ENCODE measurements at places on chromosomes 5 and 9.

DNA sequence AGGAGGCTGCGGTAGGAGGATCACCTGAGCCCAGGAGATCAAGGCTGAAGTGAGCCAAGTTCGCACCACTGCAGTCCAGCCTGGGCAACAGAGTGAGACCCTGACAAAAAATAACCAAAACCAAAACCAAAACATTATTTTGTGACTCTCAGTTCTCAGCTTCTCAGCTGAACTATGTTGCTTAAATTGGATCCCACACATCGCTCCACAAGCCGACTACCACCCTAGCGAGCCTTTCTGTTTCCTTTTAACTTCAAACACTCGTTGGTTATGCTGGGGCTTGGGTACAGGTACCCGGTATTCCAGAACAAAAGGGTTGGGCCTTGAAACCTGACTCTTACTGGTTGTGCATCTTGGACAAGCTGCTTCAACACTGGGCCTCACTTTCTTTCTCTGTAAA, 3.8 kb upstream of the PTGS1 start:
- H3K27me3 ChIP-seq = no peaks in the 10 kb centered on the region
- DNase-seq = no peak
- no peak overlapping the region for H3K4me3 ChIP-seq
- no peaks in the 10 kb centered on the region for H3K36me3 ChIP-seq

GRCh38 chr5:59337240-59337639, 556.3 kb downstream of the PDE4D start:
- H3K27me3 ChIP-seq = no peaks in the 10 kb centered on the region
- H3K4me1 ChIP-seq = no peaks in the 10 kb centered on the region
- H3K27ac ChIP-seq = no peak overlapping the region
- H3K4me3 ChIP-seq = no peak overlapping the region
- H3K36me3 ChIP-seq = no peaks in the 10 kb centered on the region
- no peak for DNase-seq

GRCh38 chr5:111931655-111932054, 174.7 kb upstream of the NREP start:
- H3K4me3 ChIP-seq = no peak overlapping the region
- no peak for DNase-seq
- peaks cover 8% of the 10 kb centered on the region for H3K4me1 ChIP-seq

GRCh38 chr9:98010445-98010844, 27.3 kb downstream of the ANP32B start:
- DNase-seq = no peak
- H3K27ac ChIP-seq = peak overlapping the region; percentile 71
- peaks cover 90% of the 10 kb centered on the region for H3K36me3 ChIP-seq
- H3K27me3 ChIP-seq = no peaks in the 10 kb centered on the region
- H3K4me1 ChIP-seq = peaks cover 15% of the 10 kb centered on the region

- H3K27ac ChIP-seq = peak overlapping the region; percentile 82
- no peak for DNase-seq
- peaks cover 40% of the 10 kb centered on the region for H3K4me1 ChIP-seq
- no peaks in the 10 kb centered on the region for H3K36me3 ChIP-seq
- H3K4me3 ChIP-seq = no peak overlapping the region
- no peaks in the 10 kb centered on the region for H3K27me3 ChIP-seq
These were observed 7.0 kb downstream of the PDE6A start for GRCh38 chr5:149937610-149938009.

GRCh38 chr9:122377241-122378164, 6.7 kb downstream of the PTGS1 start:
- no peaks in the 10 kb centered on the region for H3K27me3 ChIP-seq
- DNase-seq = no peak
- no peaks in the 10 kb centered on the region for H3K36me3 ChIP-seq
- peaks cover 6% of the 10 kb centered on the region for H3K4me1 ChIP-seq
- no peak overlapping the region for H3K4me3 ChIP-seq
- no peak overlapping the region for H3K27ac ChIP-seq

DNA sequence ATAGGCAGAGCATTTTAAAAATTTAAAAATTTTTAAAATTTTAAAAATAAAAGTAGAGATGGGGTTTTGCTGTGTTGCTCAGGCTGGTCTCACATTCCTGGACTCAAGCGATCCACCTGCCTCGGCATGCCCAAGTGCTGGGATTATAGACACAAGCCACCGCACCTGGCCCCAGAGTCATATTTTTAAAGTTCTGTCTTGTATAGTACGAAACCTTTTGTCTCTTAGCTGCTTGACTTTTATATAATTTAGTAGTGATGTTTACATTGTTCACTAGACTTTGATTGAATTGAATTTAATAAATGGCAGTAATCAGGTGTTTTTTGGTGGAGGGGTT, 31.0 kb downstream of the LRRTM2 start:
- no peaks in the 10 kb centered on the region for H3K36me3 ChIP-seq
- no peak for DNase-seq
- peaks cover 6% of the 10 kb centered on the region for H3K4me1 ChIP-seq

DNA sequence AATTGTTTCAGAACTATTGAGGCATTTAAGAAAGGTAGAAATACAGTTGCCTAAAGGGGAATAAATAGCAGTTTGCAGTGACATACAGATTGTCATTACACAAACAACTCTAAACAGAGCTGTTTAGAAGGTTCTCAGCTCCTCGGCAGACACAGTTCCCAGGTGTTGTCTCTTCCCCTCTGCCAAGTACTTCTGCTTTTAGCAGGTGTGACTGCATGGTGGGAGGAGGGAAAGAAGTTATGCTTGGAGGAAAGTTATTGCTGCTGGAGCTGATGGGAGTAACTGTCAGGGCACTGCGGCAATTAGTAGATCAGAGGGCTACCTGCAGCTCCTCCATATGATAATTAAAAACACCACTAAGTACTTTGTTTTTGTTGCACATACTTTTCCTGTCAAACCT, 14.5 kb downstream of the EDIL3 start:
- H3K27ac ChIP-seq = no peak overlapping the region
- DNase-seq = no peak
- no peaks in the 10 kb centered on the region for H3K36me3 ChIP-seq
- no peak overlapping the region for H3K4me3 ChIP-seq
- no peaks in the 10 kb centered on the region for H3K27me3 ChIP-seq
- no peaks in the 10 kb centered on the region for H3K4me1 ChIP-seq

DNA sequence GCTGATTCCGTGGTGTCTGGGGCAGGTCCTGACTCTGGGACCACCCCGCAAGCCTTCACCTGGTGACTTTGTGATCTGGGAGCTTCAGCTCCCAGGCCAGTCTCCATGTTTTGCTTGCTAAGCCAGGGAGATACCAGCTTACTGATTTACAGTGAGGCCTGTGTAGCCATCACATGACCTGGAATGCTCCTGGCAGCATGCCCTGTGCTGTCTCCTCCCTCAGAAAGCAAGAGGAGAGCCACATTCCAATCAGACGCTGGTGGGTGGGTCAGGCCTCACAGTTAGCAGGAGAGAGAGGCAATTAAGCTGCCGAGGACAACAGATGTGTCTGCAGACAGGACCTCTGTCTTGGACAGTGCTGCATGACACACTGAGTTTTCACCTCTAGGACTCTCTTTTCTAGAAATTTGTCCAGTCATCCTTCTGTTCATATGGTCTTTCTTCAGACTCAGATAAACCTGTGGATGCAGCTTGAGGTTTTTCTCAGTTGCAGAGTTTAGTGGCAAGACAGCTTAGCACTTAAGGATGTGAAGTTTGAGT, 24.4 kb upstream of the GRPEL2 start:
- no peaks in the 10 kb centered on the region for H3K36me3 ChIP-seq
- no peak overlapping the region for H3K27ac ChIP-seq
- H3K27me3 ChIP-seq = no peaks in the 10 kb centered on the region
- DNase-seq = peak; percentile 76

GRCh38 chr9:89740722-89741121, 135.9 kb downstream of the GADD45G start:
- no peak for DNase-seq
- no peaks in the 10 kb centered on the region for H3K36me3 ChIP-seq
- H3K4me1 ChIP-seq = no peaks in the 10 kb centered on the region
- H3K27me3 ChIP-seq = no peaks in the 10 kb centered on the region

GRCh38 chr5:74642543-74642863, 2.0 kb upstream of the ENC1 start:
- no peak overlapping the region for H3K4me3 ChIP-seq
- no peak overlapping the region for H3K27ac ChIP-seq
- no peaks in the 10 kb centered on the region for H3K27me3 ChIP-seq
- no peaks in the 10 kb centered on the region for H3K4me1 ChIP-seq
- DNase-seq = no peak

DNA sequence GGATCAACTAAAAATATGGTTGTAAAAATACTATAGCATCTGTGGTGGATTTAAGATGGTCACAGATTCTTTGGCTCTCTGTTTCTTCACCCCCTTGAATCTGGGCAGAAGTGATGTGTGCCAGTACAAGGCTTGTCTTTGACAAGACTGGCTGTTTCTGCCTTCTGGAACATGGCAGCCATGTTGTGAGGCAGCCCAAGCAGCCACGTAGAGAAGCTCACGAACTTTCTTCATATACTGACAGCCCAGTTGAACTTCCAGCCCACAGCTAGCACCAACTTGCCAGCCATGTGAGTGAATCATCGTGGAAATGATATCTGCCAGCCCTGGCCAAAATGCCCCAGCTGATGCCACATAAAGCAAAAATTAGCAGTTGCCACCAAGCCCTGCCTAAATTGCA, 110.8 kb downstream of the BOD1 start:
- no peak overlapping the region for H3K27ac ChIP-seq
- H3K4me1 ChIP-seq = no peaks in the 10 kb centered on the region
- H3K4me3 ChIP-seq = no peak overlapping the region
- no peak for DNase-seq

DNA sequence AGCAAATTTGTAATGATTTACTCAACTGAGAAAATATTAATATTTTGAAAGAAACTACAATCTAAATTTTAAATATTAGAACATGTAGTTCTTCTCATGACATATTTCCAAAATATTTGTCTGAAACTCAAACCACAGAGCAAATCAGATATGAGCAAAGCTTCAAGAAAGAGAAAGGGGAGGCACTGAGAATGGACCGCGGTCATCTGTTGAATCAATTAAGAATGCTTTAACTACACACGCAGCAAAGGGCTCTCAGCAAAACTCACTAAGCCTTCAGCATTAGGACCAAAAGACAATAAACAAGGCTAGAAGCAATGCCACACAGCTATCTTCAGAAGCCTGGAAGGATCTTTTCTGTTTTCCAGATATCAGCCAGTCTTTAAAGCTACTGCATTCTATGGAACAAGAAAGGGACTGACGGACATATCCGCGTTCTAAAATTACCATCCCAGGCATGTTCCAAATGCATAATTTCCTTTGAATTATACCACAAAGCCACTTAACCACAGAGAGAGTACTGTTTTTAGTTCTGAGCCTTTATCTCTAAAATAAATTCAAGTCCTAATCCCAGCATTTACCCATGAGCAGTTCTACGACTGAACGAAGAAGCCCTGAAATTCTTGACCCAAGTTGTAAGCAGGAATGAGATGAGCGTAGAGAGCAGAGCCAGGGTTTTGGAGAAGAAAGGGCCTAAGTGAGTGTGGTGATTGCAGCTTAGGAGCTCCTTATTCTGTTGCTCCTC, 513.5 kb downstream of the AGTPBP1 start:
- H3K4me3 ChIP-seq = no peak overlapping the region
- H3K36me3 ChIP-seq = no peaks in the 10 kb centered on the region
- H3K27ac ChIP-seq = no peak overlapping the region
- DNase-seq = no peak
- H3K4me1 ChIP-seq = peaks cover 15% of the 10 kb centered on the region

DNA sequence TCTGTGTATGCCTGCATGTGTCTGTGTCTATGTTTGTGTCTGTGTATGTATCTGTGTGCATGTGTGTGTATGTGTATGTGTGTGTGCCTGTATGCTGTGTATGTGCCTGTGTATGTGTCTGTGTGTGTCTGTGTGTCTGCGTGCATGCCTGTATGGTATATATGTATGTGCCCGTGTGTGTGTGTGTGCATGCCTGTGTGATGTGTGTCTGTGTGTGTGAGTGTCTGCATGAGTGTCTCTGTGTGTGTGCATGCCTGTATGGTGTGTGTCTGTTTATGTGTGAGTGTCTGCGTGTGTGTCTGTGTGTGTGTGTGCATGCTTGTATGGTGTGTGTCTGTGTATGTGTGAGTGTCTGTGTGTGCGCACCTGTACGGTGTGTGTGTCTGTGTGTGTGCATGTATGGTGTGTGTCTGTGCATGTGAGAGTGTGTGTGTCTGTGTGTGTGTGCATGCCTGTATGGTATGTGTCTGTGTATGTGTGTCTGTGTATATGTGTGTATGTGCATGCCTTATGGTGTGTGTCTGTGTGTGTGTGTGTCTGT, 137.1 kb upstream of the IRX2 start:
- no peak overlapping the region for H3K4me3 ChIP-seq
- H3K4me1 ChIP-seq = no peaks in the 10 kb centered on the region
- no peak overlapping the region for H3K27ac ChIP-seq
- H3K27me3 ChIP-seq = no peaks in the 10 kb centered on the region
- no peak for DNase-seq
- H3K36me3 ChIP-seq = no peaks in the 10 kb centered on the region

GRCh38 chr9:3835393-3835792, 309.6 kb upstream of the RFX3 start:
- no peak overlapping the region for H3K4me3 ChIP-seq
- H3K36me3 ChIP-seq = no peaks in the 10 kb centered on the region
- H3K27ac ChIP-seq = no peak overlapping the region
- H3K4me1 ChIP-seq = no peaks in the 10 kb centered on the region

DNA sequence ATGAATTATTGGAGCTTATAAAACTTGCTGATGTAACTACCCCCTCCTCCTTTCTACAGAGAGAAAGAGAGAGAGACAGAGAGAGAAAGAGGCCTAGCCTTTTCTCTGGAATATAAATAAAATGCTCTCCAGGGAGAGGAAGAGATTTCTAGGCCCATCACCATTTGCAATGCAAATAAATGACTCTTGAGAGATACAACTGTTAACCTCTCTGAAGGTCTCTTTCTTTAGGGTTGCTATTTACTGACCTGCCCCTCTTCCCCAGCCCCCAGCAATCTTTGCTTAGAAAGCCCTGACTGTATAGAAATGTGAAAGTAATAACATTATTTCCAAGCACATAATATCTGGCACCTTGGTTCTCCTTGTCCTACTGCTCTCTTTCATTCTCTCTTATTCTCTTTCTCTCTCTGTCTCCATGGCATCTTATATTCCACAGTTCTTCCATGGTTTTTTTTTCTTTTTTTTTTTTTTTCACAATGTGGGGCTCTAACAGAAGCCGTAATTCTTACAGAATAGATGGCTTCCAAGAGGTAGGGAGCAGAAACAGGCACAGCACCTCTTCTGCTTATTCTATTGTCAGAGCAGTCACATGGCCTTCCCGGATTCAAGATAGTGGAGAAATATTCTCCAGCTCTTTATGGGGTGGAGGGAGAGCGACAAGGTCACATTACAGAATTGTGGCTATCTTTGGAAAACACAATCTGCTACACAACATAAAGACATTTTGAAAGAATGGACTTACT, 1087.9 kb upstream of the NUDT12 start:
- no peak for DNase-seq
- no peaks in the 10 kb centered on the region for H3K36me3 ChIP-seq
- no peaks in the 10 kb centered on the region for H3K4me1 ChIP-seq
- H3K27me3 ChIP-seq = no peaks in the 10 kb centered on the region
- H3K27ac ChIP-seq = no peak overlapping the region

- no peak overlapping the region for H3K27ac ChIP-seq
- H3K27me3 ChIP-seq = no peaks in the 10 kb centered on the region
- DNase-seq = no peak
- H3K4me1 ChIP-seq = no peaks in the 10 kb centered on the region
- H3K4me3 ChIP-seq = no peak overlapping the region
These were observed 426.7 kb downstream of the CDK5RAP2 start for GRCh38 chr9:120153258-120153657.

- H3K27me3 ChIP-seq = peaks cover 17% of the 10 kb centered on the region
- H3K4me3 ChIP-seq = no peak overlapping the region
- no peaks in the 10 kb centered on the region for H3K4me1 ChIP-seq
- H3K36me3 ChIP-seq = no peaks in the 10 kb centered on the region
- DNase-seq = no peak
- no peak overlapping the region for H3K27ac ChIP-seq
These were observed 10.6 kb upstream of the LHX2 start for GRCh38 chr9:124000784-124001457.

- peaks cover 11% of the 10 kb centered on the region for H3K4me1 ChIP-seq
- no peak overlapping the region for H3K4me3 ChIP-seq
These were observed 44.9 kb downstream of the LHFPL2 start for GRCh38 chr5:78603636-78604175.
